CD4-positive, alpha-beta T cell treated with Interleukin-15 for 4 hours (primary cell): ENCODE measurements at places on chromosomes 13 and 19.

DNA sequence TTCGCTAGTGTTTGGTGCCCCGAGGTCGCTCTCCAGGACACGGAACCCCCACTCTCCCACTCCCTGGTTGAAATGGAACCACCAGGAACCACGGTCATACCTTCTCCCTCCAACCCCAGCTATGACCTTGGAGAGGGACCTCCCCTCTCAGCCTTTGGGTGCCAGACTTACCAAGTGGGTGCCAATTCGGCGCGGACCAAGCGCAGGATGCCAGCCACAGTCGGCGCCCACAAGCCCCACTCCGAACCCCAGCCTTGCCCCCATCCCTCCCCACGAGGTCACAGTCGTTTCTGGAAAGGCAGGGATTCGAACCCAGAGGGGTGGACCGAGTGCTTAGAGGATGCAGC is 910 bp downstream of the PDE4C start:
- no peak for DNase-seq

GRCh38 chr13:41471785-41472184 is 14.4 kb downstream of the RGCC start:
- no peak for DNase-seq

GRCh38 chr13:46687810-46688209 is 109.2 kb downstream of the ESD start:
- DNase-seq: peak; percentile 64

DNA sequence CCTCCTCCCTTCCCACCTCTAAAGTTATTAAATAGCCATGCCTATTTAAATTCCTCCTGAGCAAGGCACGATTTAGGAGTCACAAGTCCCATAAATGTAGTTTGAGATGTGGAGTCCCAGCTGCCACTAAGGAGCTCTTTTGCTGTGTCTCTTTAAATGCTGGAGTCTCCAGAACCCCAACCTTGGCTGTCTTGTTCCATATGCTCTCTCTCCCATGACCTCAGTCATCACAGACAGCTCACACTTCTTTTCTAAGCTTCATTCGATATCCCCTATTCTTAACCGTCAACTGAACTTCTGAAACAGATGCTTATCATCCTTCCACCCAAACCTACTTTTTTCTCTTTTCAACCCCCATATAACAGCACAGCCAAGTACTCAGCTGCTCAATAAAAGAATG is 197.1 kb downstream of the VWA8 start:
- no peak for DNase-seq

DNA sequence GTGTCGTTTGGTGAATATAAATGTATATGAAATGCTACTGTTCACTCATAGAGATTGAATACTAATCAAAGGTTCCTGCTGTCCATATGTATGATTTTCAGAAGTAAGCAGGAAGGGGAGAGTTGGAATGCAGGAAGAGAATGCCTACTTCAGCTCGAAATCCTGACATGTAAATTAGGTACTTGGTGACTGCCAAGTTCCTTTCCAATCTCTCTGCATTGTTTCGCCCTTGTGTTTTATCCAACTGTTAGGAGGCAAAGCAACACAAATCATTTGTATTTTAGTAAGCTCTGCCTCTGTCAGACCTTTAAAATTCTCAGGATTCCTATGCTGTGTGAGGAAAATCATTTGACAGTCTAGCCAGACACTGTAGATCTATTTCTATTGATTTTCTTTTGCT is 9.0 kb downstream of the STARD13 start:
- no peak for DNase-seq

DNA sequence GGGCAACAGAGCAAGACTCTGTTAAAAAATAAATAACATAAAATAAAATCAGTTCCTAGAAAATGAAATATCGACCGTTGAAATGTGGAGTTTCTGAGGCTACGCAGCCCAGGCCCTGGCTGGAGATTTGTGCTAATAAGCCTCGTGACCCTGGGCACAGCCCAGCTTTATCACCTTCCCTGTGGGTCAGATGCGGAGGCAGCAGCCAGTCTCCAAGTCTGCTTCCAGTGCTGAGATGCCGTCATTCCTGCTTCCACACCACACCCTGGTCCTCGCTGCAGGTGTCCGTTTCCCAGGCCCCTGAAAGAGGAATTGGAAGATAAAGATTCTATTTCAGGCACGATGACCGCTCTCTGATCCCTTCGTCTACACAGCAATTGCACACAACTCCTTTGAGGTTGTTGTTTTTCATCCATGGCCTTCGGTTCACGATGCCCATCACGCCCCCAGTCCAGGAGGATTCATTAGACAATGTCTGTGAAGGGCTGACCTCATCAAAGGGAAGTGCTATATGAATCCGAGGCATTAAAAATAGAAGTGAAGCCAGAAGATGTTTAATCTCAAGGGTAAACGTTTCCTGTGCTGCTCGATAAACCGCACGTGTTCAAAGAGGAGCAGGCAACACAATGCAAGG is 48.3 kb upstream of the ATP11A start:
- no peak for DNase-seq

GRCh38 chr19:38551450-38551813 is 66.3 kb downstream of the MAP4K1 start:
- peak; percentile 35 for DNase-seq

- no peak for DNase-seq
These were observed 10.6 kb downstream of the TRIP10 start for GRCh38 chr19:6750062-6750461.

- DNase-seq: no peak
These were observed 666.7 kb upstream of the MIR17HG start for GRCh38 chr13:90680826-90681225.
